Occipital lobe (tissue), 3 donors: ENCODE measurements at places on chromosomes 2 and 18. TPM values are rescaled to one million over a fixed set of nuclear protein-coding genes. Genes with fewer than 3 reads are reported as not detected.

The ERBB4 gene
- total RNA-seq: 127 TPM

The PCARE gene
- total RNA-seq: under 0.01 TPM

The MARCHF7 gene
- total RNA-seq: 168 TPM

The SIX3 gene
- total RNA-seq: not detected

The CTNNA2 gene
- 261 TPM for total RNA-seq

The STPG4 gene
- 0.78 TPM for total RNA-seq

The GPBAR1 gene
- total RNA-seq: not detected

The SNORC gene
- 1.6 TPM for total RNA-seq

The LRRC30 gene
- total RNA-seq: not detected

The EVX2 gene
- not detected for total RNA-seq

The LRRFIP1 gene
- total RNA-seq: 29.0 TPM

The CHRNG gene
- total RNA-seq: 0.16 TPM

The SLC8A1 gene
- total RNA-seq: 277 TPM

The TWIST2 gene
- total RNA-seq: 0.16 TPM

The CASP8 gene
- 2.2 TPM for total RNA-seq

The SCTR gene
- total RNA-seq: 0.62 TPM

The ANKRD62 gene
- 0.16 TPM for total RNA-seq

The DYSF gene
- 0.47 TPM for total RNA-seq

The FSHR gene
- not detected for total RNA-seq

The C1QL2 gene
- total RNA-seq: 1.6 TPM

The FER1L5 gene
- 0.47 TPM for total RNA-seq

The TMEM169 gene
- total RNA-seq: 21.7 TPM

The MYO5B gene
- 30.7 TPM for total RNA-seq

The ITGA4 gene
- total RNA-seq: 8.7 TPM

The TEX44 gene
- not detected for total RNA-seq

The LDLRAD4 gene
- 129 TPM for total RNA-seq

The EMILIN1 gene
- total RNA-seq: 4.5 TPM

The IL36G gene
- not detected for total RNA-seq

The WNT10A gene
- total RNA-seq: not detected

The LPIN1 gene
- total RNA-seq: 26.7 TPM

The RNF152 gene
- 97.9 TPM for total RNA-seq

The TYMS gene
- 2.0 TPM for total RNA-seq

The EFHD1 gene
- total RNA-seq: 1.1 TPM
